Stimulated activated CD4-positive, alpha-beta T cell treated with anti-CD3 and anti-CD28 coated beads, TNF-alpha, amount 100 ng/mL, for 24 hours (primary cell): ENCODE measurements at places on chromosomes 2 and 18.
A peak's percentile ranks its signal among the peaks of the same experiment; 100 is the strongest.

GRCh38 chr18:199214-199613 is 40.9 kb downstream of the USP14 start:
- no peak for DNase-seq

DNA sequence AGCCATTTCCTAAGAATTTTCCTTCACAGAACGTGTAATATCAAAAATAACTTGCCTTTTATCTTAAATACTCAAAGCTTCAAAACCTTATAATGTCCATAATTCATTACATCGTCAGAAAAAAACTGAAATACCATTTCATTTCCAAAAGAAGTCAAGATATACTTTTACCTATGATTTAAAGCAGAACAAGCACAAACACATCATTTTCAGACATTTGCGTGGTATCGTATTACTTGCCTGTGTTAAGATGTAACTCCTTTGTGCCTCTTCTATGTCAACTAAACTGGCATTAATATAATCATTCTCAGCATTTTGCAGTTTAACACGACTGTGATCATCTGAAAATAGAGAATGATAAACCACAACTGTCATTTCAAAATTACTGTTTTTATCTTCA is 47.5 kb downstream of the PTPN2 start:
- no peak for DNase-seq

GRCh38 chr2:12066116-12066515 is 319.7 kb downstream of the LPIN1 start:
- DNase-seq = no peak

GRCh38 chr2:84741182-84741822 is 139.6 kb downstream of the TRABD2A start:
- DNase-seq = peak; percentile 37
